ENCODE measurements at places on chromosomes 13 and 19. TPM values are rescaled to one million over a fixed set of nuclear protein-coding genes. Genes with fewer than 3 reads are reported as not detected.

Gene LRRC8E
- total RNA-seq = 0.27 TPM

Gene SLC10A2
- total RNA-seq = not detected

Gene ZNF536
- under 0.01 TPM for total RNA-seq

Gene PRKD2
- 50.4 TPM for total RNA-seq

Gene RETN
- 0.54 TPM for total RNA-seq

Gene ACP4
- not detected for total RNA-seq

Data from hematopoietic multipotent progenitor cell (in vitro differentiated cells).